ENCODE measurements at places on chromosomes 4 and X.

DNA sequence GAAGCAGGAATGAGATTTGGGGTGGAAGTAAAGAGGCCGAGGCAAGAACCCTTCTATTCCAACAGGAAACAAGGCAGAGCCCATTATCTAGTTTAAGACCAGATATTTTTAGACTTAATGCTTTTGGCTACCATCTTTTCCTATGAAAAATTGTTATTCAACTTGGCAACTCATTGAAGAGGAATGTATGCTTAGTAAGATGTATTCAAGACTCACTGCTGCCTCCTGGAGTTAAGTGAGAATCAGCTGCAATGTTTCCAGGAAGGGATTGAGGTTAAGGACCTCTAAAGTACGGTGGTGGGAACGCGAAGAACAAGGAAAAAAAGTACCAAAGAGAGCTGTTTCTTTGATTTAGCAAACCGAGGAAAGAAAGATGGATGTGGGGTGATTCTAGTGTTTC is 89.1 kb downstream of the RAPGEF2 start:
- no peak for DNase-seq

GRCh38 chr4:118173956-118174725 is 139.9 kb downstream of the NDST3 start:
- DNase-seq: no peak

DNA sequence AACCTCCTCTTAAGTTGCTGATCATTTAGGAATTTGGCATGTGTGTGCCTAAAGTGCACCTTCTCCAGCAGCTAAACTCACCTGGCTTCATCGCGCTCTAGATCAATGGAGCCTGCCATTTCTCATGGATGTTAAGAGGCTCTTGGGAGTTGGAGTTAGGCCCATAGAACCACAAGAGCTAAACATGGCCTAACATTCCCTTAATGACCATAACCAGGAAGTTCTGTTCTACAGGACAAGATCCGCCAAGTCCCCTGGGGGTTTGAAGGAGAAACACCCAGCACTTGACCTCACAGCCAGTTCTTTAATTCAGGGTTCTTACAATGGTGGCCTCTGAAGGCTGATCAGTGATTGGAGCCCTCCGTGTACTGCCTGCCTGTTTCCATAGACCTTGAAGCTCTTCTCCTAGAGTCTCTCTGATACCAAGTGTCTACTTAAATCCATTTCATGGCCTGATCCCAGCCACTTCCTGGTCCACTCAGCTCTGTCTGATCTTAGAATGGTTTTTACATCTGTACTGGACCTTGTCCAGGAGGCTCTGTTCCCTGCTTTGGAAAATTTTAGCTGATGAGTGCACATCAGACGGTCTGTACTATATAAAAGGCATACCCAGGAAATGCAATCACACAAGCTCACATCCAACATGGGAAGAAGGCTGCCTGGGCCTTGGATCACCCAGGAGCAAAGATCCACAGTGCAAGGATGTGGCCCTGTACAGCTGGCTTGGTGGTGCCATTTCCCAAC is 45.1 kb downstream of the RPS3A start:
- no peak for DNase-seq

GRCh38 chr4:168667921-168668320 is 171.1 kb downstream of the PALLD start:
- DNase-seq: no peak

DNA sequence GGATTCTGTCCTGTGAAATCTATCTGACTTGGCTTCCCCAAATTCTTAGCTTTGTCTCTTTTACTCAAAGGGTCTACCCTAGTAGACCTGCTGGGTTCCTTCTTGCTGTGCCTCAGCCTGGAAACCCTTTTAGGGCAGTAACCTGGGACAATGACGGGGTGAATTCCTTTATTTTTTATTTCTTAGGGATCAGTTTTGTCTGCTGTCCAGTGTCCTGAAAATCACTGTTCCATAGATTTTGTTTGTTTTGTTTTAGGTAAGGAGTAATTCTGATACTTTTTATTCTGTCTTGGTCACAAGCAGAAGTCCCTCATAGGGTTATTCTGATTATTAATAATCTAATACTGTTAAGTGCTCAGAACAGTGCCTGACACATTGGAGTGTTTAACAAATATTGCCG is 118.9 kb downstream of the EVC2 start:
- DNase-seq: no peak

- DNase-seq: no peak
Observed at GRCh38 chrX:48945517-48946348, 11.7 kb downstream of the OTUD5 start.

GRCh38 chr4:184408021-184408683 is 66.2 kb downstream of the IRF2 start:
- no peak for DNase-seq

GRCh38 chr4:143357161-143357845 is 20.6 kb downstream of the GAB1 start:
- DNase-seq: no peak

GRCh38 chr4:1723131-1723801 is 1.9 kb downstream of the TACC3 start:
- DNase-seq: no peak

DNA sequence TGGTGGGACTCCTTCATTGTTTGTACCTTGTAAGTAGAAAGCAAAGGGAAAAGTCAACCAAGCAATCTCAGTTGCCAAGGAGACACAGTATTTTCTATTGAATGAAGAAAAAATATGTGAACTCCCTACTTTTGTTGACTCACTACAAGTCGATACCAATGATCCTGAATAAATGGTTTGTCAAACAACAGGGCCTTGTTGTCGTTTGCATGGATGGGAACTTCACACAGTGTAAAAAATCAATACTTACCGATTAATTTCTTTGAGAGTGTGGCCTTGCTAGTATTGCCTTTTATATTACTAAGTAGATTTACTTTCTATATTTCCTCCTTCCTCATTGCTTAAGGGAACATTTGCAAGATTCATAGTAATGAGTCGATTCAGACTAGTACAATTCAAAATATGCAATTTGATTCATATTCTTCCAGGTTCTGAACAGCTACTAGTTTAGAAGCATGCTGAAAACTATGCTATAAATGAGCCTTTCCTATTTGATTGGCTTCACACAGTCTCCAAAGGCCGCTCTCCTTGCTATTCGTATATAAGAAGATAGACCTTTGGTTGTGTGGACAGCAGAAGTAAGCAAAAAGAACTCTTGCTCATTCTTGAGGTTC is 108.0 kb downstream of the ZNF330 start:
- no peak for DNase-seq

- no peak for DNase-seq
Observed at GRCh38 chr4:48252313-48252712, 17.3 kb downstream of the TEC start.

DNA sequence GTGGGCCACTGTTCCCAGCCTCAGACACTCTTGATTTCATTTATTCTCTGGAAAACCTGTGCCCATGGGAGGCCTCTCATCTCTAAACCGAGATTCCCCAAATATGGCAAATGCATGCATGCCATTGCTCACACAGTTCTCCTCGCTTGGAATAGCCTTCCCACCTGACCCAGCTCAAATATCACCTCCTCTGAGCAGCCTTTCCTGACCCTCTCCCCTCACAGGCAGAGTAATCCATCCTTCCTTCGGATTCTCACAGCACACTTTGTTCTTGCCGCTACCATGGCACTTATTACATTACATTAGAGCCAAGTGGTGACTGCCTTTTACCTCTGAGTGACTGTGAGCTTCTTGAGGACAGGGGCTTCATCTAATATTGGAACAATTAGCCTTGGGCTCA is 209.5 kb downstream of the HS6ST2 start:
- DNase-seq: no peak

- no peak for DNase-seq
Observed at GRCh38 chrX:130885996-130886395, 17.0 kb downstream of the ENOX2 start.

- DNase-seq: no peak
Observed at GRCh38 chr4:127249767-127250108, 383.0 kb upstream of the INTU start.

DNA sequence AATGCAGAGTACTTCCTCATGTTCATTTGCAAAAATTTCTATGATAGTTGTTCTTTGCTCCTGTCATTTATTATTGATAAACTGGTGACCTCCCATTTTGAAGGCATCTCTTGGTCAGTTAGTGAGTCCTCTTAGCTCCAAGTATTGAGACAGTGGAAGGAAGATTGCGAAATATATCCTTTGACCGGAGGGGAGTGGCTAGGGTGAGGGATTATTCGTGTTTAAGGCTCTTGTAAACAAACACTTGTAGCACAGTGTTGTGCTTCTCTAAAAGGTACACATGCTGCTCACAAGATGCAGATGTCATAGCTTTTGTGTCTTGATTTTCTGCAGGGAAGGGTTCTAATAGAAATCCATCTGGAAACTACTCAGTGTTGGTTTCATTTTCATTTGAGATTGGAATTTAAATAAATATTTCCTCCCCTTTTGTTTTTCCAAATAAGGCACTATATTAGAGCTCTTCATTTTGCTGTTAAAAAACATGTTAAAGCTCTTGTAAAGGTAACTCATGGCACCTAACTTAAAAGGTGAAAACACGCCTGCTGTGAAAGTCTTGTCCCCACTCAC is 21.8 kb downstream of the TXLNG start:
- DNase-seq: no peak

- DNase-seq: no peak
Observed at GRCh38 chr4:140372751-140373327, 607 bp upstream of the SCOC start.

DNA sequence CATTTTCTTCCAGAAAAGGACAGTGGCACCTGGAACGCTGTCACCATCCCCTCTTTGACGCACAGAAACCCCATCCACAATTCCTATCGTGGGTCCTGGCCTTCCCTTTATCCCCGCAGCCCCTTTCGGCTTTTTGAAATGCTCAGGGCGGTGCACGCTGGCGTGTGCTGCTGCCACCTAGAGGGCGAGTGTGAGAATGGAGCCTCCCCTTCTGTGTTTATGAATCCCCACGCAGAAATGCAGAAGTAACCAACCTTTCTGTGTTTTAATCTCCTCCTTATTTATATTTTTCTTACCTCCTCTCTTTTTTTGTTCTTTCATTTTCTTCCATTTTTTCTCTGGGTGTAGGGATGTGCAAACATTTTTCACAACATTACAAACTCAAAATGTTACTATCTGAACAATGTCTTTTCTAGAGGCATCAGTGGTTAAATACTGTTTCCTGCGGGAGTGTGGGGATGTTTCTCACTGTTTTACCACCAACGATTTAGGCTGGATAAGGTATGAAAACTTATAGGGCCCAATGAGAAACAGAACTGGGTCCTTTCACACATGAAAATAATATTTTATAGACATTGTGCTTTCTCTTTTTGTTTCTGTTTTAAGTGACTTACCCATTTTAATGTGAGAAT is 50.0 kb downstream of the TMA16 start:
- DNase-seq: peak; percentile 29

DNA sequence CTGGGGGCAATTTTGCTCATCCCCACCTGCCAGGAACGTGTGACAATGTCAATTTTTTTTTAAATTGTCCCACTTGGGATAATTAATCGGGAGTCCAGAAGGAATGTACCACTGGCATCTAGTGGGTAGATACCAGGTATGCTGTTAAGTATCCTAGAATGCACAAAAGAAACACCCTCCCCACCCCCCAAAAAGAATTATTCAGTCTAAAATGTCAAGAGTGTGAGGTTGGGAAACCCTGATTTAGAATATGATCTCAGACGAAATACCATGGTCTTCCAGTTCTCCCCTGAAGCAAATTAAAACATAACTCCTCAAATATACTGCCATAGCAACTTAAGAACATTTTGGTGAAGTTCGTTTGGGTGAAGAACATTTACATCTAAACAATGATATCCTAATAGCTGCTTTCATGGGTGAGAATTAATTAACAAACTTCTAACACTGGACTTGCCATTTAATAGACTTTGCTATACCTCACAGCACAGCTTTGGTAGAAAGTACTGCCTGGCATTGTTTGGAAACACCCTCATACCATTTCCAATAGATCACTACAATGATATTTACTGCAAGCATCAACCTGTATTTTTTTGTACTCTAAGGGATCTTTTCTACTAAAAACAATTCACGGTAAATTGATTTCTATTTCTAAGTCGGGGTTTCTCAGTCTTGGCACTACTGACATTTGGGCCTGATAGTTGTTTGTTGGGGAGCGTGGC is 36.5 kb downstream of the SH3RF1 start:
- DNase-seq: no peak

DNA sequence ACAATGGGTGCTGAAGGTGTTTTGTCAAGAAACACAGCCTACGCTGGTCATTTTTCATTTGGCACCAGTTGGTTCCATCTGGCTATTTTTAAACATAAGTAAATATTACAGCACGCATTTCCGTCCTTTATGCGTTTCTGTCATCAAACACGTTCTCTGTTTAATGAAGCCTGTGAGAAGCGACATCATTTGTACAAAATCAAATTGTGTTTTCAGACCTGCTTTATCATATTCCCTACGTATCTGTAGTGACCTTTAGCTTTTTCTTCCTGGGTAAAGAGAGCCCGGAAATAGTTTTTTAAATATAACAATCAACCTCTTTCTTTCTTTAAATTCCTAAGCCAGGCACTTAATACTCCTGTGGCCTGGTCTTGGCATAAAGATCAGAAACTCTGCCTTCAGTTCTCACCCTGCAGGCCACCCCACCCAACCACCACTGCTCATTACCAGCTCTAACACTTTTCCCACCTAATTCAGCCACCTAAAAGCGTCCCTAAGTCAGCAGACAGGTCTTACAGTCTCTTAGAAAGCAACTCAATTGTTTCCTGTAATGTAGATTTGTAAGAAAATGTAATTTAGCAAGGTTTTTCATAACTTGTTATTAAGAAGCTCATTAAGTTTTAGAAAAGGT is 30.4 kb downstream of the ACSL1 start:
- no peak for DNase-seq

DNA sequence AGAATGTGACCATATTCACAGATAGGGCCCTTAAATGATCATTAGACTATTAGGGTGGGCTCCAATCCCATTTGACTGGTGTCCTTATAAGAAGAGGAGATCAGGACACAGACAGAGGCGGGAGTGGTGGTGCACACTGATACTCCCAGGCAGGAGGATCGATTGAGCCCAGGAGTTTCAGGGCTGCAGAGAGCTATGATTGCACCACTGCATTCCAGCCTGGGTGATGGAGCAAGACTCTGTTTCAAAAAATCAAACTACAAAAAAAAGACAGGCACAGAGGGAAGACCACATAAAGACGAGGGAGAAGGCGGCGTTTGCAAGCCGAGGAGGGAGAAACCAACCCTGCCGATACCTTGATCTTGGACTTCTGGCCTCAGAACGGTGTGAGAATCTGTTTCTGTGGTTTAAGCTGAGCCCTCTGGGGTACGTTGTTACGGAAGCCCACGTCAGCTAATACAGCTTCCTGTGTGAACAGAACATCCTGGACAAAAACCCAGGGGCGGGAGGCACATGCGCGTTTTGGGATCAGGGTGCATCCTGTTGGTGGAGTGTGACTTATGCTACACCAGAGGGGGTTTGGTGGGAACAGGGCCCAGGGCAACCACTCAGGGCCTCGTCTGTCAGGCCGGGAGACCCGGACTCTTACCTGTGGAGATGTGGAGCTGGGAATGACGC is 211.8 kb upstream of the PSAPL1 start:
- DNase-seq: no peak

All from stimulated activated CD8-positive, alpha-beta memory T cell treated with anti-CD3 and anti-CD28 coated beads, Interleukin-4, amount 100 ng/mL, for 4 hours (primary cell).